ENCODE measurements at places on chromosomes 16 and 17.

DNA sequence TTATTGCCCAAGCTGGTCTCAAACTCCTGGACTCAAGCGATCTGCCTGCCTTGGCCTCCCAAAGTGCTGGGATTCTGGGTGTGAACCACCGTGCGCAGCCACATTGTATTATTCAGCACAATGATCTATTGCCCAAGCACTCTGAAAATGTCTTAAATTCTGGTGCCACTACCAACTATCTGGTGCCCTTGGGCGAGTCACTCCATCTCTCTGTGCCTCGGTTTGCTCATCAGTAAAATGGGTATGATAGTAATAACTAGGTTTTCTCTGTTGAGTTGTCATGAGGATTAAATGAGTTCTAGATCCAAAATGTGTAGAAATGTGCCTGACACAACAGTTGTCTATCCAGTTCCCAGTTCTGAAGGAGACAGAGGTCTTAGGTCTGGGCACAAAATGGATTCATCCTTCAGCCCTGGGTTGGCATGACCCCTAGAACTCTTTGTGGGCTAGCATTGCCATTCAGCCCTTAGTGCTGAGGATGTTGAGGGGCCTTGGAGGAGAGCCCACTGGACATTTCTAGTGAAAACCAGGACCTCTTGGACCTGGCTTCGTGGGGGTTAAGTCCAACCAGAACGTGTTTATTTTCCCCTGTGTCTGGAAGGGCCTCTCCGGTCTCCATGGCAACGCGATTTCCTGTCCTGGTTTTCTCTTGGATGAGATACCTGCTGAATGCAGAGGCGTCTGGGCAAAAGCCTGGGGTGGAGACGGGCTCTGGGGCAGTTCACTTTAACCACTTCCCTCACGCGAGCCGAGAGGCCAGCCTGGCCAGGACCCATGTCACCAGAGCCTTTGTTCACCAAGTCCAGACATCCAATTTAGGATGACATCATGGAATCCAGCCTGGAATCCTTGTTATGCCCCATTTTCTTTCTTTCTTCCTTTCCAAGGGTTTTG lies 43.7 kb upstream of the TNRC6A start:
- no peak overlapping the region for H3K27ac ChIP-seq
- H3K4me3 ChIP-seq: no peak overlapping the region
- H3K27me3 ChIP-seq: peaks cover 9% of the 10 kb centered on the region
- H3K36me3 ChIP-seq: no peaks in the 10 kb centered on the region
- DNase-seq: no peak
- no peaks in the 10 kb centered on the region for H3K4me1 ChIP-seq

DNA sequence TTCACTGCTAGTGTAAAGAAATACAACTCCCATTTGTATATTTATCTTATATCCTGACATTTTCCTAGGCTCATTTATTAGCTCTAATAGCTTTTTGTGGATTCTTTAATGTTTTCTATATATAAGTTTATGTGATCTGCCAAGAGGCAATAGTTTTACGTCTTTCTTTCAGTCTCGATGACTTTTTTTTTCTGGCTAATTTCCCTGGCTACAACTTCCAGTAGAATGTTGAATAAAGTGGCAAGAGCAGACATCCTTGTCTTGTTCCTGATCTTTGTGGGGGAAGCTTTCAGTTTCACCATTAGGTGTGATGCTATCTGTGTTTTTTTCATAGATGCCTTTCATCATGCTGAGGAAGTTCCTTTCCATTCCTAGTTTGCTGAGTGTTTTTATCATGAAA lies 43.9 kb upstream of the ABCA3 start:
- H3K27me3 ChIP-seq: no peaks in the 10 kb centered on the region
- no peaks in the 10 kb centered on the region for H3K36me3 ChIP-seq
- no peak overlapping the region for H3K27ac ChIP-seq
- H3K4me3 ChIP-seq: no peak overlapping the region
- DNase-seq: no peak
- H3K4me1 ChIP-seq: no peaks in the 10 kb centered on the region

DNA sequence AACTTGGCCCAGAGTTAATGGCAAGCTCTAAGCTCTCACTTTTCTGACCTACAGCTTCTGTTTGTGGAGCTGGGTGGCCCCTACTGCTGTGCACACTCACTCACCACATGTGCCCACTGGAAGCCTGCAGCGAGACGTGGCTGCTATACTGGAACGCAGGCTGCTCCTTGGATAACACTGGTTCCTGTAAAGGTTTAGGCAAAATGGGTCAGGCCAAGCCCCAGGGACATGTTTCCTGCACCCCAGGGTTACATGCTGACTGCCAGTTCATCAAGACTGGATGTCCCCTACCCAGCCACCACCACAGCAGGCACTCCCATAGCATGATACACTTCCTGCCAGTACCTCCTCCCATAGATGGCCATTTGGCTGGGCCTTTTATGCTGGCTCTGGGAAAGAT lies 8.3 kb downstream of the POLDIP2 start:
- no peak for DNase-seq
- no peaks in the 10 kb centered on the region for H3K27me3 ChIP-seq
- H3K27ac ChIP-seq: no peak overlapping the region
- H3K4me1 ChIP-seq: no peaks in the 10 kb centered on the region

DNA sequence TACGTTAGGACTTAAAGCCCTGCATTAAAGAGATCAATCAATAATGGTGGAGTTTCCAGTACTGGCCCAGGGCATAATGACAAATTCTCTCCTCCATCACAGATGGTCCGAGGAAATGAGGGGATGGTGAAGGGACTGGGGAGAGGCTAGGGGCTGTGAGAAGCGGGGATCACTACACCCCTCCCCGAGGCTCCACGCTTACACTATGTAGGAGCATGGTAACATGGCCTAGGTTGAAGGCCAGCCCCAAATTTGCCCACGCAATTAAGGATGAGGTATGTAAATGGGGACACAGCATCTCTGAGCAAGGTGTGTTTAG lies 8.0 kb upstream of the AKTIP start:
- H3K36me3 ChIP-seq: peaks cover 10% of the 10 kb centered on the region
- peaks cover 12% of the 10 kb centered on the region for H3K27me3 ChIP-seq
- H3K4me1 ChIP-seq: peaks cover 26% of the 10 kb centered on the region

DNA sequence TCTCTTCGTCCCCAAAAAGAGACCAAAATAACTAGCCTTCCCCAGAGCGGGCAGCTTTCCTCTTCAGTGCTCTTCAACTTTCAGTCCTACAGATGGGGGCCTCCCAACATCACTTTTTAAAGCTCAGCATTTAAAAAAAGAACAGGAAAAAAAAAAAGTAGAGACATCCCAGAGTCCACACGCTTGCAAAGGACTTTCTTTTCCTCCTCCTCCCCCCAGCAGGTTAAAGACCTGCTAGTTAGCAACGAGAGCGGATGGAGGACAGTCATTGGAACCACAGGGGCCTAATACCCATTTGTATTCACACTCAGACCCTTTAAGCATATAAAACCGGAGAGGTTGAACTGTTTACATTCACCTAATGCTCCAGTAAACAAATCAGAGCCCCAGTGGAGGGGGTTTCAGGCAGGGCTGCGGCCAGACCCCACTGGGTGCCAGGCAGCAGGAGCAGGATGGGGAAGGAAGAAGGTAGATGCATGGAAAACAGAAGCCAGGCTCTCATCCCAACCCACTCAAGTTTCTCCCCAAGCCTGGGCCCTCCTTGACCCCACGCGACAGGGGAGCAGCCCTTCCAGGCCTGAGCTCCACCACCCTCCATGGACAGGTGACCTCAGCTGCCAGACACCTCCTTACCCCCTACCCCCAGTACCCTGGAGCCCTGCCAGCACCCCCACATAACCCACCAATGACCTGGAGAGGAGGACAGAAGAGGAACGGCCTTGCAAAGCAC lies 15.2 kb downstream of the ZFHX3 start:
- H3K27me3 ChIP-seq: peaks cover 43% of the 10 kb centered on the region
- no peak overlapping the region for H3K27ac ChIP-seq
- H3K36me3 ChIP-seq: no peaks in the 10 kb centered on the region
- H3K4me1 ChIP-seq: peaks cover 14% of the 10 kb centered on the region

- no peak overlapping the region for H3K4me3 ChIP-seq
- H3K27me3 ChIP-seq: peaks cover 32% of the 10 kb centered on the region
- H3K27ac ChIP-seq: no peak overlapping the region
- H3K36me3 ChIP-seq: no peaks in the 10 kb centered on the region
- no peak for DNase-seq
- peaks cover 12% of the 10 kb centered on the region for H3K4me1 ChIP-seq
Observed at GRCh38 chr16:49750341-49751000, 105.4 kb downstream of the ZNF423 start.

- H3K36me3 ChIP-seq: no peaks in the 10 kb centered on the region
- no peak for DNase-seq
- peaks cover 13% of the 10 kb centered on the region for H3K27me3 ChIP-seq
Observed at GRCh38 chr17:72139212-72139611, 18.4 kb downstream of the SOX9 start.

DNA sequence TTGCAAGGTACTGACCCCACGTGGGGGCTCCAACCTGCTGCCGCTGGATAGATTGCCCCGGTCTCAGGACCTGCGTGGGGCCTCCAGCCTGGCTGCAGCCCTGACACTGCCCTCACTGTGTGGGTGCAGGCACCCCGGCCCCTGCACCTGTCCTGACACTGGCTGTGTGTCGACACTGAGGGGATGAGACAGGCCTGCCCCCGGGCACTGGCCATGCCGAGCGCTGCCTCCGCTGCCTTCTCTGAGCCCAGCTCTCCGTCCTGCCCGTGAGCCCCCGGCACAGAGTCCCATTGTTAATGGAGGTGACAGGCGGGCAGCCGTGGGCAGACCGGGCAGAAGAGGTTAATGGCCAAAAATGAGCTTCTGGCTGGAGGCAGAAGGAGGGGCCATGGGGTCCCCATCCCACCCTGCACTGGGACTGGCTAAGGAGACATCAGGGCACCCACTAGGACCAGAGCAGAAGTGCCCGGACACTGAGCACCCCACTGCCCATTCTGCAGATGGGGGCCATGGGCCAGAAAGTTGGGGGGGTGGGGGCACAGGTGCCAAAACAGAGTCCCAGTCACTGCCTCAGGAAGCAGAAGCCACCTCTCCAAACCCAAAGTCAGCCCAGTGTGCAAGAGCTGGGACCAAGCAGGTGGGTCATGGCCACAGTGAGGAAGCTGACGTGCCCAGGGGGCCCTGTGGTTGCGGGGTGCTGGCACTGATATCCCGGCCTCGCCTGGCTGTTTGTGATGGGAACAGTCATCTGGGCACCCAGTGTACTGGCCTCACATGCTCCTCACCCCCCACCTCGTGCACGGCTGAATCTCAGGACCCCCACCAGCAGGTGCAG lies 2.5 kb upstream of the PRR35 start:
- H3K4me3 ChIP-seq: no peak overlapping the region
- no peak overlapping the region for H3K27ac ChIP-seq
- DNase-seq: no peak
- no peaks in the 10 kb centered on the region for H3K4me1 ChIP-seq

GRCh38 chr17:74605361-74605760 lies 13.3 kb upstream of the CD300LD start:
- H3K27ac ChIP-seq: no peak overlapping the region
- H3K4me1 ChIP-seq: peaks cover 7% of the 10 kb centered on the region
- H3K4me3 ChIP-seq: no peak overlapping the region
- DNase-seq: no peak

- no peak for DNase-seq
- H3K27me3 ChIP-seq: no peaks in the 10 kb centered on the region
- H3K4me3 ChIP-seq: no peak overlapping the region
- H3K36me3 ChIP-seq: no peaks in the 10 kb centered on the region
- no peaks in the 10 kb centered on the region for H3K4me1 ChIP-seq
- H3K27ac ChIP-seq: no peak overlapping the region
Observed at GRCh38 chr17:17035490-17035889, 6.8 kb upstream of the MPRIP start.

- H3K27me3 ChIP-seq: no peaks in the 10 kb centered on the region
- H3K36me3 ChIP-seq: peaks cover 53% of the 10 kb centered on the region
- peak overlapping the region; percentile 97 for H3K4me3 ChIP-seq
- H3K27ac ChIP-seq: peak overlapping the region; percentile 83
Observed at GRCh38 chr17:81858170-81858966, 2.0 kb downstream of the P4HB start.

- H3K36me3 ChIP-seq: peaks cover 12% of the 10 kb centered on the region
- no peak overlapping the region for H3K4me3 ChIP-seq
- peak overlapping the region; percentile 16 for H3K27ac ChIP-seq
- no peak for DNase-seq
- H3K4me1 ChIP-seq: no peaks in the 10 kb centered on the region
- no peaks in the 10 kb centered on the region for H3K27me3 ChIP-seq
Observed at GRCh38 chr17:1783834-1784611, 22.2 kb downstream of the SERPINF1 start.
